ENCODE measurements at places on chromosomes 12 and 14.

DNA sequence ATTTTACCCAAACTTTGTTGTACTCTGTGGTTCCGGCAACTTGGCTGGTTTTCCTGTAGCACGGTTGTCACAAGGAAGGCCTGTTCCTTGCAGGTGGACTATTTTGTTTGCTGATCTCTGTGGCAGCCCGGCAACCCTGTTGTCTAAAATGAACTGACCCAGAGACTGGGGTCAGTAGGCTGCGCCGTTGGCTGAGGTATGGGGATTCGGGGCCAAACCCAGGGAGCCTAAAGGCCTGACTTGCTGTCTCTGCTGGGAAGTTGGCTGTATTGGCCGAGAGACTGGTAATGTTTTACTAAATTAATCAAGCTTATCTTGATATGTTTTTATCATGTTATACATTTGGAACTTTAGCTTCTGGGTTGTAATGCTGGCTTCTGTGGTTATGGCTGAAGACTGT is 13.8 kb downstream of the SMIM41 start:
- DNase-seq = no peak

DNA sequence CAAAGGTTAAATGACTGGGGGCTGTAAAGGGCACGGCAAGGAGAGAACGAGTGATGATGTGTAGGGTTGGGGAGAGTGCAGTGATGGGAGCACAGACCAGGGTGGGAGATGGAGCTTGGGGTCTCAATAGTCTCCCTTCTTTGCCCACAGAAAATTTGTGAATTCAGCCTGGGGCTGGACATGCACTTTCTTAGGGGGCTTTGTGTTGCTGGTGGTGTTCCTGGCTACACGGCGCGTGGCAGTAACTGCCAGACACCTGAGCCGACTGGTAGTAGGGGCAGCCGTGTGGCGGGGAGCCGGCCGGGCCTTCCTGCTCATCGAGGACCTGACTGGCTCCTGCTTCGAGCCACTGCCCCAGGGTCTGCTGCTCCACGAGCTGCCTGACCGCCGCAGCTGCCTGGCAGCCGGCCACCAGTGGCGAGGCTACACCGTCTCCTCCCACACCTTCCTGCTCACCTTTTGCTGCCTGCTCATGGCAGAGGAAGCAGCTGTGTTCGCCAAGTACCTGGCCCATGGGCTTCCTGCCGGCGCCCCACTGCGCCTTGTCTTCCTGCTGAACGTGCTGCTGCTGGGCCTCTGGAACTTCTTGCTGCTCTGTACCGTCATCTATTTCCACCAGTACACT is 1.7 kb downstream of the FITM1 start:
- no peak for DNase-seq

DNA sequence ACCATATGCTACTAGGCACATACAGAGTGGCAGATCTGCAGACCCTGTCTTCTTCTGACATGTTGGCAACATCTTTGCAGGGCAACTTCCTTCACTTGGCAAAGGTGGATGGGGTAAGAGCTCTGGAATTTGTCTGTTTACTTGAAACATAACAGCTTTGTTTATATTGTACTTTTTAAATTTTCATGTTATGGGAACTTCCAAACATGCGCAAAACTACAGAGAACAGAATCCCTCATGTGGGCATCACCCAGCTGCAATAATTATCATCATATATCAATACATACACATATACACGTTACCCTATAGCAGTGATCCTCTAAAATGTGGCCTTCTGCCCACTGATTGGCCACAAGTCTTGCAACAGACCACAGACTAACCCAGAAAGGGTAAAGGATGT is 103.4 kb downstream of the STAB2 start:
- DNase-seq = no peak

GRCh38 chr12:50234347-50234746 is 49.0 kb downstream of the LIMA1 start:
- DNase-seq = no peak
